ENCODE measurements at places on chromosomes 5 and 9. TPM values are rescaled to one million over a fixed set of nuclear protein-coding genes. Genes with fewer than 3 reads are reported as not detected.
A peak's percentile ranks its signal among the peaks of the same experiment; 100 is the strongest.

DNA sequence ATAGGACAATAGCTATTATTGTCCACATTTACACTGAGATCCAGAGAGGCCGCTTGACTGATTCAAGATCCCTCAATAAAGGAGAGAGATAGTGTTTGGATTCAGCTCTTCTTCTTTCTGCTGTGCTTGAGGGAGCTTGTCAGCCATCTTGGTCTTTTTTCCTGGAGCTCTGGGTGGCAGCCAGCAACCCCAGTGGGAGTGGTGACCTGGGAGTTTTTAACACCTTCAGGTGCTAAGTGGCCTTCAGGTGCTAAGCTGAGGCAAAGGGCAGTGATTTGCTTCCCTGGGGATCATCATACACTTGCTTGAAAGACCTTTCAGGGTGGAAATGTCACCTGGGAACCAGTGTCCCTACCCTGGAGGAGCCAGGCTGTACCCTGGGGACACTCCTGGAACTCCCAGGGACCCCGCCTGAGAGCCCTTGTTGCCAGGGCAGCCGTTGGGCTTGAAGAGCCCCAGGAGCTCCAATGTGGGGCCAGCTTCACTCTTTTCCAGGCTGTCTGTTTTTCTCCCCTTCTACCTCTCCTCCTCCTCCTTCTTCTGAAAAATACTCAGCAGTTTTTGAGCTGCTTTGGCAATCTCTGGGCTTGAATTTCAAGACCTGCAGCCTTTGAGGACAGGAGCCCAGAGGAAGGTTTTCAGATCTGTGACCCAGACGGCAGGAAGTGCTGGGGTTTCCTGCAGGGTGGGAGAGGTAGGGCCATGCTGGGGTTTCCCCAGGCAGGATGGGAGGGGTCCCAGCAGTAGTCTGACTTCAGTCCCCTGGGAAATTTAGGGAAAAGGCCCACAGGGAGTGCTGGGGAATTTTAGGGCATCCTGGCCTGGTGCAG lies 59.7 kb downstream of the FGF18 start:
- no peak for DNase-seq

DNA sequence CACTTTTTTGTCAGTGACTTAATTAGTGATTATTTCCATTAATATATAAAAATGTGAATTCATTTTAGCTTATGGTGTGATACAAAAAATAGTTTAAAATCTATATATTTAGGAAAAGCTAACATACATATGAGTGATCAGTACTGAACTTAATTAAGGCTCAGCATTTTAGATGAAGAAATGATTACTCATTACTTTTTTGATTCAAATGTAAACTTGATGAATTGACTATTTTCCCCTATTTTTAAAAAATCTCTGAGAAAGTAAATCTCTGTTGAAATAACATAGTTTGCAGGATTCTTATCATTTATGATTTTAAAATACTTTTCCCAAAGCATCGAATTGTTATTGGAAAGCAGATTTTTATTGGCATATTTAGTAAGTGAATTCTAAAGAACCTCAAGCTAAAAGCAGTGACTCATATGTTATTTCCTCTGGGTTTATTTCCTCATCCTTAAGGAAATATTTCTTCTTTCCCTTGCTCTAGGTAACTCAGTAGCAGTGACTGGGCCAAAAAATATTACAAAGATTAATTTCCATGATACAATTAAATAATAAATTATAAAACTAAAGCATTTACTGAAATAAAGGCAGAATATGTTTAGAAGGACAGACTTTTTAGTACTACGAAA lies 290.6 kb downstream of the FER start:
- DNase-seq: no peak

DNA sequence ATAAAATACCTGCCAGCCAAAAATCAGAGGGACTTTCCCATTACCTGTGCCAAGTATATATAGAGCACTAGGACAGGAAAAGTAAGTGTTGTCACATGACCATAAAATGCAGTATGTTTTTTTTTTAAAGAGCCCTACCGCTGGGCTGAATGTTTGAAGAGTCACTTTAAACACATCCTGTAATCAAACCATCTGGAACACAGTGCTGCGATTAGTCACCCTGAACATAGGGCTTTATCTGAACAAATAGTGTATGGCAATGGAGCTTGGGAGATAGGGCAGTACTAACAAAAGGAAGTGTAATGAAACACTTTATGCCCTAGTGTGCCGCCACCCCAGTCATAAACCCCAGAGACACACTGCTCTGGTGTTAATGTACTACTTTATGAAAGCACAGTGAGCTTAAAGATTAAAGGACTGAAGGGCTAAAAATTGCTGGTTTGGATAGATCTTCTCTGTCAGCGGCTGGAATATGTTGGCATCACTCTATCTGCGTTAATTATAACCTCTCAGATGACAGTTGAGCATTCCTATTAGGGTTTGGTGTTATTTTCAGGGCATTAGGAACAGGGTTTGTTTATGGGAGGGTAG lies 90.4 kb downstream of the ZNF608 start:
- peak; percentile 88 for DNase-seq

DNA sequence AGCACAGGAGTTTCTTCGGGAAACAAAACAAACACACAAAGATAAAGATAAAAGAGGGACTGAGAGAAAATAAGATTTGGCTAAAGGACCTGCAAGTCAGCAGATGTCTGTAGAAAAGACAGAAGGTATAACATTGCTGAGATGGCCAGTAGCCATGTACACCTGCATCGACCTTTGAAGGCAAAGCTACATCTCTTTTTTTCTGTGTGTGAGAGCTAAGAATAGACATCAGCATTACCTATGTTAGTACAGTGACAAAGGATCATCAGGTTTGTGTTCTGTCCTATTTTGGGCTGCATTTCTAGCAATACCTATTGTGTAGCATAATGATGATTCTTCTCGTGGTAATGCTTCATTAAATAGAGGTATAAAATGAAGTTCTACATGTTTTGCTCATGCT lies 64.9 kb downstream of the KDM4C start:
- DNase-seq: no peak

DNA sequence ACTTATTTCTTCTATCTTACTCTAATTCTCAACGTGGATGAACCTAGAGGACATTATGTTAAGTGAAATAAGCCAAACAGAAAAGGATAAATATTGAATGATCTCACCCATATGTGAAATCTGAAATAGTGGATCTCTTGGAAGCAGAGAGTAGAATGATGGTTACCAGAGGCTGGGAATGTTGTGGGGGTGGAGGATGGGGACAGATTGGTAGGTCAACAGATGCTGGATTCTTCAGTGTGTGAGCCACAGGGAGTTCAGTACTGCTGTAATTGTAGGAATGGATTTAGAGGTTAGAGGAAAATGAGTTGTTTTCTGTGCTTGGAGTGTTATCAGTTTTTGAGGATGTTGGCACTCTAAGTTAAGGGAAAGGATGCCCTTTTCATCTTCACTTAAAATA lies 190.6 kb downstream of the FBXL7 start:
- no peak for DNase-seq

DNA sequence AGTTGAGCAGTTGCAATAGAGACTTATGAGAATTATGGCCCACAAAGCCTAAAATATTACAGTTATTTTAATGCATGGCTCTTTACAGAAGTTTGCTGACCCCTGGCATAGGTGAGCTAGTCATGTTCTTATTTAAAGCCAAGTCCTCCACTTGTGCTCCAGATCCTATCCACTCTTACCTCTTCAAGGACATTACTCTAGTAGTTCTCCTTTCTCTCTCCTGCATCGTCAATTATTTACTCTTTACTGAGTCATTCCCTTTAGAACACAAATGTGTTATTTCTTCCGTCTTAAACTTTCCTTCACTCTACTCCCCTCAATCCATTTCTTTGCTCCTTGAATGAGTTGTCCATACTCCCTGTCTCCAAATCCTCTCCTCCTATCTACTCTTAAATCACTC lies 20.6 kb upstream of the TRAF1 start:
- no peak for DNase-seq

- DNase-seq: no peak
Observed at GRCh38 chr5:95838001-95838520, 15.5 kb upstream of the GLRX start.

- DNase-seq: no peak
Observed at GRCh38 chr5:38795986-38796741, 49.6 kb upstream of the OSMR start.

Gene CSF2
- not detected for total RNA-seq

Gene DDX4
- not detected for total RNA-seq

Gene ARL10
- 12.3 TPM for total RNA-seq
